Activated T-cell treated with anti-CD3 and anti-CD28 coated beads for 48 hours (primary cell): ENCODE measurements at places on chromosomes 13 and 19.

DNA sequence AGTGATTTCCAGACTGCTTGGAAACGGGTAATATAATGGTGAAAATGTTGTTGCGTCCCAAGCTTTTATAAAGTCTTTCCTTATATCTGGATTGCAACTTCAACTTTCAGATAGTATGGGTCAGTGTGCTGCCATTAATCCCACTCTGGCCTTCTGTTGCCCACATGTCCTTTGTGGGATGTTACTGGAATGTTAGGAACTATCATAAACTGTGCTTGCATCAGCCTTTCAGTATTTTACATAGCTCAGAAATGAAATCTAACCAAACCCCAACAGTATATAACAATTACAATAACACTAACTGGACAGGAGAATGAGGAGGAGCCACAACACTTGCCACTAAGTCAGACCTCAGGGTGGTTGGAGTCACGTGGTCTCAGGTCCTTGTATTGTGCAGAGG lies 78.9 kb downstream of the LNX2 start:
- no peak for DNase-seq

DNA sequence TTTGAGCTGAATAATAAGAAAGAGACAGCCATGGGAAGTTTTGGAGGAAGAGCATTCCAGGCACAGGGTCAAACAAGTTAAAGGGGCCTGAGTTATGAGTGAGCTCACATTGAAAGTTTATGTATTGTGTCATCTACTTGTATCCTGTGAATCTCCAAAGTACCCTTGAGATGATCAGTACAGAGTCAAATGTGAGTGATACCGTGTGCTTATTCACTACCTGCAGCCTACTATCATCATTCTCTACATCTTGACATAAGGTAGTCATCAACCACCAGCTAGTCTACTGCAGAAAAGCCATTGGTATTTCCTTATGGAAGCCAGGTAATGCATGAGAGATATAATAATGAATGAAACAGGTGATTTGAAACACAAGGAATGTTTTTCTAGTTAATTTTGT lies 3.0 kb upstream of the KCTD12 start:
- no peak for DNase-seq

- no peak for DNase-seq
Measured at GRCh38 chr13:88000239-88000638, 329.1 kb downstream of the SLITRK5 start.

DNA sequence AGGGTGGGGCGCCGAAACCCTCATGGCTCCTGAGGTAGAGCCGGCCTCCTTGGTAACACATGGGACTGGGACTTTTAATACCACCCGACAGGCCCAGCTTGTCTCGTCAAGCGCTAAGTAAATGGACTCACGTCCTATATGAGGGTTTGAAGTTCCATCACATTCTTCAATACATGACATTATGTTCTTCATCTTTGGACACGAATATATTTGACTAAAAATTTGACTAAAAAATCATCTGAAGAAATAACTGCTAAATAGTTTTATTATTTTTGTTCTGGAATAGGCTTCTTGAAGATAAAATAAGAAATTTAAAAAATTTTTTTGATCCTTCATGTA lies 335 bp upstream of the ZNF607 start:
- no peak for DNase-seq

DNA sequence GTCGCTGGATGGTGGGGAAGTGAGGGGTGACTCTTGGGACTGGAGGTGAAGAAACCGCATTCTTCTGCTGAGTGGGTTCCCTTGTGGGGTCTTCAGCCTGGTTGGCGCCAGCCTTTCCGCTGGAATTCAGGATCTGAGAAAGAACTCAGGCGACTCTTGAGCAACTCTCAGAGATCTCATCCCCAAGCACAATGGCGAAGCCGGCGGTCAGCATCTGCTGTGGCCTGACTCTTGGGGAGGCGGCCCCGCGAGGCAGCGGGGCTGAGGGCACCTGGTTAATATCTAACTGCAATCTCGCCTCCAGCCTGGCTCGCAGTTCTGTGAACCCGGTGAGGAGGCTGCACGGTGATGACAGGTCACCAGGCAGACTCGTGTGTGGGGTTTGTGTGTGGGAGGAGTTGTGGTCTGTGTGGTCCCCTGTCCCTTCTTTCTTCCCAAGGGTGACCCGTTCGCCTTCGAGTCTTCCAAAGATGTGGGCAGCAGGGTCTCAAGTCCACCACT lies 883 bp downstream of the ZNF441 start:
- peak; percentile 13 for DNase-seq

GRCh38 chr19:29812080-29812880 lies 489 bp downstream of the CCNE1 start:
- DNase-seq: peak; percentile 14

DNA sequence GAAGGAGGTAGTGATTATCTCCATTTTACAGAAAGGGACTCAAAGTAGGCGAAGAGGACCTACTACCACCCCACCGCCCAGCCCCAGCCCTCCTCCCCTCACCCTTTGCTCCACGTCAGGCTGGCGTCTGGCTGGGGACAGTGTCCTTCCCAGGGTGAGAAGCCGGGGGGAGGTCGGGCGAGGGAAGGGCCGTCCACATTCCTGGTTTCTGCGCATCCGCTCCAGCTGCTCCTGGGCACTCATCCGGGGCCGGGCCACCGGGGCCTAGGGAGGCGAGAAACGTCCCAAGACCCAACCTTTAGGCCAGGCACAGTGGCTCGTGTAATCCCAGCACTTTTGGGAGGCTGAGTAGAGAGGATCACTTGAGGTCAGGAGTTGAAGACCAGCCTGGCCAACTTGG lies 4.8 kb upstream of the HSD17B14 start:
- DNase-seq: no peak

DNA sequence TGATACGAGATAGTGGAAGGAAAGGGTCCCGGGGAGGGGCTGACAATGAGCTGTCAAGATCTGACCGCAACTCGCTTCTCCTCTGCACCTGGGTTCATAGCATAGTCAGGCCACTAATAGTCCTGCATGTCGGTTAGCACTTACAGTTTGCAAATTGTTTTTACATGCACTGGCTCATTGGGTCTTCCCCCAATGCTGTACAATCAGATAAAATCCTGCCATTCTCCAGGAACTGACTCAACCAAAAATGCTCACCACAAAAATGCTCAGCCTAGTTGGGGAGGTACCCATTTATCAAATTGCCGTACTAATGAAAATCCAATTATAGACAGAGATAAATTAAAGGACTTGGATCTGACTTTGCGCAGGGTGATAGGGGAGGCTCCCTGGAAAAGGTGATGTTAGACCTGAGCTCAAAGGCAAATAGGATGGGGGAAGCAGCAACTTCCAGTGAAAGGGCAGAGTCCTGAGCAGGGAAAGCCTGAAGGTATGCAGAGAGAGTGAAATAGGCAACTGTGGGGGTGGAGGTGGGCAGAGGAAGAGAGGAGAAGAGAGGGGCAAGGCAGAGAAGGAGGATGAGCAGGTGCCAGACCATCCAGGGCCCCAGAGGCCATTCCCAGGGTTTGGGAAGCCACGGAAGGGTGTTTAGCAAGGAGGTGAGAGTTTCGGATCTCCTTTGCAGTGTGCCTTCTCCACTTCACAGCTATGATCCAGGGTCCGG lies 326.1 kb upstream of the TSHZ3 start:
- no peak for DNase-seq

GRCh38 chr19:5112681-5113575 lies 144.0 kb downstream of the KDM4B start:
- no peak for DNase-seq

- no peak for DNase-seq
Measured at GRCh38 chr13:25963674-25964073, 88.1 kb downstream of the SHISA2 start.

DNA sequence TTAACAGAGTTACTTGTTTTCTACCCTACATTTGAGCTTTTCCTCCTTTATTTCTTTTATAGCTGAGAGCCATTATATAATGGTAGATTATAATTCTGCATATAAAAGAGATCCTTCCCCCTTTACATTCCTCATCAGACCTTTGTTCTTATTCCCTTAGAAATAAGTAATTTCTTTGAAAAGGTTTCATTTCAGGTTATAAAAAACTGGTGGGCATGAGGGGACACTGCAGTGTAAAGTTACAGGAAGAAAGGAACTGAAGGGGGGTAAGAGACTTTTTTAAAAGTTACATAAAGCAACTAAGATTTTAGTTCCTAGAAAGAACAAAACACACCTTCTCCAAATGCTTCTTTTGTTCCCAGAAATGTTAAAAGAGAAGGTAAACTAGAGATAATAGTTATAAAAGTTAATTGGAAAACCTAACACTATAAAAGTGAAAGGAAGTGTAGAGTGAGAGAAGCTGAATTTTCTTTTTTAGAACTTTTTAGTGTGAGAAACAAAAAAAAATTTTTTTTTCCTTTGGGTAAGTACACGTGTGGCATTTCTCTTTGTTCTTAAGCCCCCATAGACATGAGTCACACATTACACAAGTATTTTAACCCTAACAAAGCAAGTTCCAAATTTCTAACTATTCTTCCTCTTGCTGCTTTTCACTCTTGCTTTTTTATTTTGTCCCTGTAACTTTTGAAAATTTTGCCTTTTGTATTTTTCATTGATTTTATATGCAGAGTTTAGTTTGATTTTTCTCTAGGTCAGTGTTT lies 106.4 kb upstream of the MLNR start:
- DNase-seq: no peak

GRCh38 chr19:51431124-51431523 lies 13.7 kb upstream of the SIGLEC10 start:
- DNase-seq: no peak

GRCh38 chr13:28423010-28423409 lies 71.9 kb downstream of the FLT1 start:
- DNase-seq: peak; percentile 11

GRCh38 chr19:412356-413355 lies 3.7 kb upstream of the C2CD4C start:
- DNase-seq: no peak

- DNase-seq: peak; percentile 23
Measured at GRCh38 chr19:50252111-50252886, 48.9 kb downstream of the MYH14 start.

DNA sequence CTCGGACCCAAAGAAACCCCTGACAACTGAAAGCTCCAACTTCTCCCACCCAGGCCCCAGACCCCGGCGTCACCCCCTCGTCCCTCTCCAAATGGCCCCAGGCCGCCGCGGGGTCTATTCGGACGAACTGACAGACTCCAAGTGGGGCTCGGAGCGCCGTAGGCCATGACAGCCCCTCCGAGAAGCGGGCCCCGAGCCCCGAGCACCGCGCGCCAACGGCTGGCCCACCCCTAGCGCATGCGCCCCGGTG lies 360 bp downstream of the DDX39A start:
- DNase-seq: peak; percentile 81

- no peak for DNase-seq
Measured at GRCh38 chr13:48486362-48486761, 46.5 kb downstream of the RCBTB2 start.

- no peak for DNase-seq
Measured at GRCh38 chr19:31938675-31939074, 406.7 kb upstream of the ZNF507 start.

- no peak for DNase-seq
Measured at GRCh38 chr13:100439247-100439970, 149.2 kb downstream of the GGACT start.

DNA sequence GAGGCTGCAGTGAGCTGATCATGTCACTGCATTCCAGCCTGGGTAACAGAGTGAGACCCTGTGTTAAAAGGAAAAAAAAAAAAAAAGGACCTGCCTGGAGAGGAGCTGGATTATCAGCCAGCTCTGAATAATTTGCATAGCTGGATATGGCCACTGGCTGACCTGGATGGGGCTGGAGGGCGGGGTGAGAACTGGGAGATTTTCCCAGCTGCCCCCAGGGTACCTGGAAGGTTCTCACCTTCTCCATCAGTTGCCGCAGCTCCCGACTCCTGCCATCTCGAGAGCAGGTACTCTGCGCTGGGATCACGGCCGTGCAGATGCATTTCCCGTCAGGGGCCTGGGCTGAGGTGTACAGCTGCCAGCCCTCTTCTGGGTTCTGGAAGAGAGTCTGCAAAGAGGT lies 25.3 kb downstream of the PIN1 start:
- DNase-seq: no peak

GRCh38 chr13:104740641-104741222 lies 1674.5 kb upstream of the SLC10A2 start:
- DNase-seq: no peak

DNA sequence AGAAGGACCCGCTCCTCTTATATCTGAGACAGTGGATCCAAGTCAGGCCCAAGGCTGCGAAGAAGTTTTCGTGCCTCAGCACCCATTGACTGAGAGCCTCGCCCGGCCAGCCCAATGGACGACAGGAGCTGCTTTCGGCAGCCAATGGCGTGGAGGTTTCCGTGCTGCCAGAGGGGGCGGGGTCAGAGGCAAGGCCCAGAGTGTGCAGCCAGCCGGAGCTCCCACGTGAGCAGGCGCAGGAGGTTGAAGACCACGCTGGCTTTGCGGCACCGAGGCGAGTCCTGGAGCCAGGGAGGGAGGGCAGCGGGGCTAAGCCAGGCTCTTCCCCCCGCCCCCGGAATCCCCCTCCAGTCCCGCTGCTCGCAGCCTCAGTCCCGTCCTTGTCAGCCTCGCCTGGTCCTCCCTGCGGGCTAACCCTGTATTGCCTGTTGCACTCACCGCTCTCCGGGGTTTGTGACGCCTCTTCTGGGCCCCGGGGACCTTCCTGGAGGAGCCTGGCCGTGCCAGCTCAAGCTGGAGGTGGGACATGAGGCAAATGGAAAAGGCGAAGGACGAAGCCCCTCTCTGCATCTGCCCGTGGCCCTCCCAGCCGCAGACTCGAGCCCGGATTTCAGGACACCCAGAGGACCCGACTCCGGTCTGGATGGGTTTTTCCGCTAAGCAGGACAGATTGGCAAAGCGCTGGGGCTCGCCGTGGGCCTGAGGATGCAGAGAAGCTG lies 1.5 kb downstream of the IFNL4 start:
- DNase-seq: no peak

DNA sequence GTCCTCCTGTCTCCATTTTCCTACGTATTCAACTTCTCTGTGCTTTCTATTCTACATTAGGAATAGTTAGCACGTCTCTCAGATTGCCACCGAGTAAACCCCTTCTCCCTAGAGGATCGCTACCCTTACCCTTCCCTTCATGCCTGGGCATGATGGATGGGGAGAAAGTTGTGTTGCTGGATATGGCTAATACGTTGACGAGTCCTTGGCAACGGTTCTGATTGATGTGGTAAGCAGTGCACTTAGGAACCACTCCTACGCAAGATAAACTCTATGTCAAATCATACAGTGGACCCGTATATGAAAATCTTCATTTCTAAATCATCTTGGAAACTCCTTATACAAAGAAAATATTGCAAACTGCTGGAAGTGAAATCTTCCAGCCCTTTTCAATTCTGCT lies 224.5 kb downstream of the EFNB2 start:
- no peak for DNase-seq

DNA sequence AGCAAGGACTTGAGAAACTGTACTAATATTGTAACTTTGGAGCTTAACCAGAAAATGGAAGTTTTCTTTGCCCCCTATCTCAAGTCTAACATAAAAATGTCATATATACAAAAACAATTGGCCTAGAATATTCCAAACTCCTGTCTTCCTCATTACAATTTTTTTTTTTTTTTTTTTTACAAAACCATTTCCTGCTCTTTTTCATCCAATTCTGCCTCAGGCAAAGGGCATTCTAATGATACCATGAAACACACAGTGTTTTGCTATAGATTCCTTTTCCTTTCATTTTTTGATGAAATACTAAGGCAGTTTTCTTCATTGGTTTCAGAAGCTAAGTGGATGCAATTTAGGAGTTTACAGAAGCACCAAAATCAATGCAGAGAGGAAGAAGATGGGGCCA lies 119.7 kb downstream of the LHFPL6 start:
- no peak for DNase-seq
